Hair follicle dermal papilla cell (primary cell): ENCODE measurements at places on chromosomes 5 and 9. TPM values are rescaled to one million over a fixed set of nuclear protein-coding genes. Genes with fewer than 3 reads are reported as not detected.

SURF4 gene
- 424 and 466 TPM in 2 replicates for total RNA-seq

PRSS3 gene
- 0.61 TPM in 1 of 2 replicates, not detected in the other for total RNA-seq

SLC6A3 gene
- total RNA-seq = not detected in 2 replicates

DAB2 gene
- 520 and 796 TPM in 2 replicates for total RNA-seq

MAPKAP1 gene
- 102 and 107 TPM in 2 replicates for total RNA-seq

ALDH1A1 gene
- 0.49 TPM in 1 of 2 replicates, not detected in the other for total RNA-seq

SPATA24 gene
- total RNA-seq = 1.6 and 7.2 TPM in 2 replicates

PRDM9 gene
- total RNA-seq = not detected in 2 replicates

SPINK7 gene
- not detected in 2 replicates for total RNA-seq

CORO2A gene
- total RNA-seq = 0.49 and 0.73 TPM in 2 replicates

AGPAT2 gene
- 36.0 and 37.6 TPM in 2 replicates for total RNA-seq

STKLD1 gene
- 0.61 and 1.3 TPM in 2 replicates for total RNA-seq

DNAH5 gene
- 0.65 and 0.97 TPM in 2 replicates for total RNA-seq

LCN15 gene
- total RNA-seq = not detected in 2 replicates

ARL14EPL gene
- total RNA-seq = 0.32 TPM in 1 of 2 replicates, not detected in the other

ADAMTS12 gene
- 12.9 and 19.1 TPM in 2 replicates for total RNA-seq
